HL-60 (cell line): ENCODE measurements at places on chromosomes 5 and 9.

GRCh38 chr9:126947529-126947928, 32.9 kb downstream of the RALGPS1 start:
- DNase-seq = no peak

DNA sequence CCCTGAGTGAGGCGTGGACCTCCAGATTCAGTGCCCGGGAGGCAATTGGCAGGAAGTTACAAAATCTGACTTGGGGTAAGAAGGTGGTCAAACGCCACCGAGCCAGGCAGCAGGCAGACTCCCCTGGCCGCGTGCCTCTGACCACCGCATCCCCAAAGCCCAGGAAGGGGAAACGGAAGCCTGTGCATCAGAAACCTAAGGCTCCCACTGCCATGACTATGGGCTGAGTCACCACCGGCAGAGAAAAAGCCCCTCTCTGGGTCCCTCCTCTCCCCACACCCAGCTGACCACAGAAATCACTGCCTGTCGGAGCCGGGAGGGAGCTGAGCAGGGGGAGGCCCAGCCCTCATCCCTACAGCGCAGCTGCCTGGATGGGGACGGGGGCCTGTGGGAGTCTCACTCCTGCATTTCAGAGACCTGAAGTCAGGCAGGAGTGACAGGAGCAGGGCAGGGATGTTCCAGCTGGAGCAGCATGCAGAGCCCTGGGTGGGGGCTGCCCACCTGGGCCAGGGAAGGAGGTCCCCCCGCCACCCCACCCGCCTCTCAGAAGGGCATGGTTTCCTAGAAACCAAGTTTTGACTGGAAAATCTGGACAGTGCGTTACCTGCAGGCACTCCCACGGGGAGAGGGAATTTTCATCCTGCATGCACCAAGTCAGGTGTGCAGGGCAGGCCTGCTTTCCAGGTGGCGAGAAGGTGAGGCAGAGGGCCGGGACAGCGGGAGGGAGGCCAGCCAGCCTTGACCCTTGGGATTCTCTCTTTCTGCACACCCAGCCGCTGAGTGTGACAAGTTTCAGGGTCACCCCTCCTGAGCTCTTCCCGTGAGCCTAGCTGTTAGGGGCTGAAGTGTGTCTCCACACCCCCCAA, 68.2 kb downstream of the LRSAM1 start:
- DNase-seq = peak; percentile 78

- no peak for DNase-seq
Measured at GRCh38 chr5:53366245-53366644, 114.2 kb upstream of the FST start.

GRCh38 chr9:29648601-29649000, 2075.3 kb upstream of the C9orf72 start:
- no peak for DNase-seq

- DNase-seq = no peak
Measured at GRCh38 chr9:76703270-76703669, 61.0 kb upstream of the PCA3 start.

GRCh38 chr9:82996941-82997340, 66.0 kb downstream of the RASEF start:
- DNase-seq = no peak

- no peak for DNase-seq
Measured at GRCh38 chr9:36053971-36054370, 17.3 kb downstream of the RECK start.

DNA sequence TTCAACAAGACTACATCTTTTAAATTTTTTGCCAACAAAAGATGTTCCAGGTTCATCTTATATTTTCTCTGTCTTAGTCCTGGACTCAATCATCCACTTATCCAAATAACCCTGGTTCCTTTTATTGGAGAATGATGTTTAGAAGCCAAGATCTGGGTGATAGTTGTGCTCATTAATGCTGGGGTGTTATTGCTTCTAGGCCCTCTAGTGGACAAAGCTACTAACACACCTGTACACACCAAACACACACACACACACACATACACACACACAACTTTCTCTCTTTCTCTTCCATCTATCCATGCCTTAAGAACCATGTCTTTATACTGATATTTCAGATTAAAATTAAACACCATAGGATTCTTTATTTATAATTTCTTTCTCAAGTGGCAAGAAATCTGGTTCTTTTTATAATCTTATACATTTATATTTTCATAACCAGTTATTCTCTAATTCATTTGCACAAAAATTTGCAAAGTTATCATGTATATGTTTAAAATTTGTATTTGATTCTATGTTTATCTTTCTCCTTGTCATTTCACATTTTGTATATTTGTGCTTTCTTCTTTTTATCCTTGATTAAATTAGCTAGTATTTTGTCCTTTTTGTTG, 179.1 kb upstream of the SMIM23 start:
- no peak for DNase-seq

DNA sequence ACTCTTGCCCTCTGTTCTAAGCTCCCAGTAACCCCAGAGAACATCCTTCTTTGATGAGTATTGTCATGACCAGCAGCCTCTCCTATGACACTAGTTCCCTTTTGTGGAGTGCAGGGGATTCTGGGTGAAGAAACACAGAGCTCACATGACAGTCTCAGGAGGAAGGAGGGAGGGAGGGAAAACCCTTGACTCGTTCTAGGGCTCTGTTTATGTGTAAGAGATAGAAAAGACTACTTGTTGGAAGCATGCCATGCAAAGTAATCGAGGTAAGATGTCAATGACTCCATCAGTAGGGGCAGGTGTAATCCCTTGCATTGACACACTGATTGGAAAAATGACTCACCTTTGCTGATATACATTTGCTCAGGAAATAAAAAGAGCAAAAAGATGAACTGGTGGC, 190.2 kb upstream of the ELL2 start:
- no peak for DNase-seq

GRCh38 chr9:111514967-111515366, 10.0 kb upstream of the ZNF483 start:
- DNase-seq = no peak

GRCh38 chr9:106927916-106928315, 65.0 kb downstream of the ZNF462 start:
- no peak for DNase-seq

DNA sequence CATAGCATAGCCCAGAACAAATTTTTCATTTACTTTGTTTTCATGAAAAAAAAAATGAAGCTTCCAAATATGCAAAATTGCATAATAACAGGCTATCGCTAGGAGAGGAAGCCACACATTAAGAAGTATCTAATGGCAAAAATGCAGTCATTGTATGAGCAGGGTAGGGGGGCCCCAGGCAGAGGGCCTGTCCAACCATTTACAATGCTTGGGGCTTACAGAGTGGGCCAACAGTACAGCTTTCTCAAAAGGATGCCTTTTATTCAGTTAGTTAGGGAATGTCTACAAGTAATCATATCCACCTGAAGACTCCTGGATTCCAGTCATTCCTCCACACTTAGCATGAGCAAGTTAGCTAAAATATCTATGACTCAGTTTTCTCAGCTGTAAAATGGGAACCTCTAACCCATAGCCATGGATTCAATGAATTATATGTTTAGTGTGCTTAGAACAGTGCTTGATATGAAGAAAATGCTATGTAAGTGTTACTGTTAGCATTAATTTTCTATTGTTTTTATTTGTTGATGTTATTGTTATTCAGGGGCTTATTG, 117.7 kb downstream of the GAS1 start:
- DNase-seq = no peak

DNA sequence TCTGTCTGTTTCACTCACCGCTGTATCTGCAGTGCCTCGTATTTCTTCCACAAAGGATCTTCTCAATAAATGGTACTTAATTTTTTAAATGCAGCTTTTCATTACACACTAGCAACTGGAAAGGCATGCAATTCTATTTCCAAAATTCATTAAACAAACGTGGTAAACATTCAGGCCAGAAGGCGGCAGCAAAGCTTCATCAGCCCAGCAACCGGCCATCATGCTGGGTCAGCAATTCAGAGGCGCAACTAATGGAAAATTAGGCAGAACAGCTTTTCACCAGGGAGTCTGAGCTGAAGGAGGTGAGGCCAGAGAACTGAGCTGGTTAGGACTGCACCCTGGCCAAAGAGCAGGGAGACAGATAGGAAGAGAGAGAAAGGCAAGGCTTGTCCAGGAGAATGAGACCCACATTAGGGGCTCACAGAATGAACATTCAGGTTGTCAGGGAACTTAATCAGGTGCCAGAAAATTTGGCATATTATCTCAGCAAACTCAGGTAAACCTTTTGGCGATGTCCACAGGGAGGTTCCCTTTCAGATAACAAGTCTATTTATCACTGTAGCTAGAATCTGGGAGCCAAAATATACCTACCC, 17.7 kb upstream of the RNF180 start:
- no peak for DNase-seq

DNA sequence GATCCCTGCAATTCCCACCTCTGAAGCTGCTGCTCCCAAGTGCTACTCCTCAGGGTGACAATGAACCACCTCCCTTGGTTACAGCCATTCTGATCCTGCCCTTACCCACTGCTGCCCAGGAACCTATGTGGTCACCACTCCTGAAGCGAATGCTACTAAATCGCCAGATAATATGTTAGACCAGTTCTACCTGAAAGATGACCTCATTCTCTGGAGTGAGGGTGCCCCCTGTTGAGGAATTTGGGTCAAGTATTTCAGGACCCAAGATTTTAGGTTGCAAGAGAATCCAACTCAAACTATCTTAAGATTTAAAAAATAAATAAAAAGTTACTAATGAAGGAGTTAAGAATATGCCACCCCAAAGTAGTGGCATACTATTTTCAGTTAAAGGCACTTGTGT, 5.8 kb upstream of the SNAPC3 start:
- peak; percentile 1 for DNase-seq

DNA sequence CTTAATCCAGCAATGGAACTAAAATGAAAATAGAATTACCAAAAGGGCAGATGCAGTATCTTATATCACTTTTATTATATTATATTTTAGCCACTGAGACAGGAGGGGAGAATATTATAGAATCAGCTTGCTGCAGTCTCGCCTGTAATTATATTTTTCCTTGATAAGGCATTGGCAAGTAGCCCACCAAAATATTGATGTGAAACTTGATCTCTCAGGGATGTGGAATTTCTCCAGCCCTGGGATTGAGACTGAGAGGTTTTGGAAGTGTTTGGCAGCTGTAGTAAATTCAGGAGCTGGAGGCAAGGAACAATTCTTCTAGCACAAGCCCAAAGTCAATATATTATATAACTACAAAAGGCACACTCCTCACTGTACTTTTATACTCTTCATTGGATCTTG, 142.1 kb upstream of the ADAMTSL1 start:
- DNase-seq = no peak

DNA sequence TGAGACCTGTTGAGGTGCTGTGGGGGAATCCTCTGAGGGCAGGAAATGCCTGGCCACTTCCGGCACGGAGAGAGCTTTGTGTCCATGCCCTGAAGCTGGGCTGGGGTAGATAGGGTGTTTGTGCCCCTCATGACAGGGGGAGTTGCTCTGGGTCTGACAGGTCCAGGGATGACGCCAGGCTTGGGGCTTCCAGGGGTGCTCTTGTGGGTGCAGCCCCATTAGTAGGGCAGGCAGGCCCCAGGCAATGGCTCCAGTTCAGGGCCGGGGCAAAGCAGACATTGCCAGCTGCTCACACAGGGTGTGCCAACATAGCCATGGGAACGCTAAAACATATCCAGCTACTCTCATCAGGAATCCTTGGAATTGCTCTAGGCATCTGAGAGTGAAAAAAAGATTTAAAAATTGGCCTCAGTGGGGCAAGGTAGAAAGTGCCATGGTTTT, 21.1 kb downstream of the PITX1 start:
- DNase-seq = no peak

GRCh38 chr9:136311051-136312008, 7.4 kb upstream of the CCDC187 start:
- DNase-seq = peak; percentile 29

DNA sequence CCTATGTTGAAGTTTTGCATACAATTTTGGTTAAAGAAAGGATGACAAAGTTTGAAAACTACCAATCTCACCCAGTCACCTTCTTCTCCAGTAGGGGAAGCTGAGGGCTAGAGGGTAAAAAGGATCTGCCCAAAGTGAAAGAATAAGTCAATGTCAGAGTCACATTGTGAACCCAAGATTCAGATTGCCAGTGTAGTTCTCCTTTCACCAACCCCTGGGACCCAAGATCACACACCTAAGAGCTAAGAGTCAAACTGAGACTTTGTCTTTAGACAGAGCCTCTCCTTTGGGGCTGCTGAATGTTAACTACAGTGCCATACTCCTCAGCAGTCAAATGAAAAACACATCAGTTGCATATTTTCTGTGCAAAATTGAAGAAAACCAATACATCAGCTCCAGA, 210.6 kb downstream of the ATP10B start:
- DNase-seq = no peak

- peak; percentile 85 for DNase-seq
Measured at GRCh38 chr5:150780187-150780692, 1.7 kb downstream of the SMIM3 start.

- DNase-seq = no peak
Measured at GRCh38 chr5:168073311-168073710, 218.1 kb upstream of the WWC1 start.

GRCh38 chr9:34500623-34501267, 22.0 kb downstream of the ENHO start:
- DNase-seq = peak; percentile 40

DNA sequence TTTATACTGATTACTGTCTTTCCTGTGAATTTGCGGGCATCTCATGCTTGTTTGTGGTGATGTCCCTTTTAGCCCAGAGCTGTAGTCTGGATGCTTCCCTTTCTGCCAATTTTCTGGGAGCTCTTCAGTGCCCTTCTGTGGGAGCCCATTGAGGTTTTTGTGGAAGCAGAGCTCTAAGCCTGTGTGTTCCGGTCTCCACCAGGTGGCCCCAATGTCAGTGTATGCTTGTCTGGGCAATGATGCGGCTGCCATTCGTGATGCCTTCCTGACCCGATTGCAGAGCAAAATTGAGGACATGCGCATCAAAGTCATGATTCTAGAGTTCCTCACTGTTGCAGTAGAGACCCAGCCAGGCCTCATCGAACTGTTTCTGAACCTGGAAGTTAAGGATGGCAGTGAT, 35.1 kb downstream of the SH3GLB2 start:
- DNase-seq = peak; percentile 15

DNA sequence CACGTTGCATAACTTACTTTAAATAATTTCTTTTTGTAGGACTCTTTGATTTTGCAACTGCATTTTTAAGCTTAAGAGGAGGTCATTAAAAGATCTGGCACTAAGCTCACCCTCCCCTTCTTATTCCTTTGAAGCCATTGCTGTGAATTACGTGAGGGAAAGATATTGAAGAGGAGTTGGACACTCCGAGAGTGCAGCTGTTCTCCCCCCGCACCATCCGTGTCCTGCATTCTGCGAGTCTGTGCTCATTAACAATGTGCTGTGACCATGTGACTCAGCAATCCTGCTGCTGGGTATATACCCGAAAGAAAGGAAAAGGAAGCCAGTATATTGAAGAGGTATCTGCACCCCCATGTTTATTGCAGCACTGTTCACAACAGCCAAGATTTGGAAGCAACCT, 40.0 kb downstream of the NXNL2 start:
- DNase-seq = no peak

DNA sequence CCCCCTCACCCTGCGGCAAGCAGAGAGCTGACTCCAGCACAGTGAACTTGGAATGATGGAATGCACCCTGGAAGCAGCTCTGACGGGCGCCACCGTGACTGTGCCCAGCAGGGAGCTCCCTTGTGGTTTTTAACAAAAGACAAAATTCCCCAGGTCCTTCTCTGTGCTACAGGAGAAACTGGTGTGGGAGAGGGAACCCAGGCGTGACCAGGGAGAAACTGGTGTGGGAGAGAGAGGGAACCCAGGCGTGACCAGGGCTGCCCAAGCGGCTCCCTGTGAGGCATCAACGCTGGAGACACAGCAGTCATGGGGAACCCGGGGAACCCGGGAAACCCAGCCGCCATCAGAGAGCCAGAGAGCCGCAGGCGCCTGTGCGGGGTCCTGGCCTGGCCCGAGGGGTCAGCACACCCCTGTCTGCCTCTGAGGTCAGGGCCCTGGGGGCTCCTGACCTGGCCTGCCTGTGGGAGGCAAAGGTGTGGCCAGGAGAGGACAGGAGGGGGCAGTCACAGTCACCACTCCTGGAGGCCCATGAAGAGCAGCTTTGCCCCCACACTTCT, 3.1 kb upstream of the AHRR start:
- peak; percentile 41 for DNase-seq
